ENCODE measurements at places on chromosomes 4 and X.
A peak's percentile ranks its signal among the peaks of the same experiment; 100 is the strongest.

DNA sequence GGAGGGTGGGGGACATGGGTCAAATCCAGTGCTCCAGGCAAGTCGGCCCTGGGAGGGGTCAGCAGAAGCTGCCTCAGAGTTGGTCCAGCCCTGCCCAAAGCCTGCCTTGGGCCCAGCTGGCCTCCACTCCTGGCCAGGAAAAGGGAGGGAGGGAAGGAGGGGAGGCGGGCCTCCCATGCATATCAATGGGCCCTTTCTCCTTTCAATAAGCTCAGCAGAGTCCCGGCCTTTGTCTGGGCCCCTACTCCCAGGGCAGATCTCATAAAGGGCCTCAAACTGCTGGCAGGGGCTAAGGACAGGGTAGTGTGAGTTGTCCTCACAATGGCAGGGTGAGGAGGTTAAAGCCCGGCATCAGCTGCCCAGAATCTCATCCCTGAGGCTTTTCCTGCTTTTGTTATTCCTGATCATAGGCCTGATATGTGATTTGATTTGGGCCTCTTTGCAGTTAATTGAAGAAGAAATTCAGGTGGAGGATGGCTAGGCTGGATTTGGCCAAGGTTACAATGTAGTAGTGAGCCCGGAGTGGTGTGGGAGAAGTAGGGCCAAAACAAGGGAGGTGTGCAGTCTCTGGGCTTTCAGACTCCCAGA, 121.1 kb upstream of the ATP6AP2 start:
- DNase-seq: no peak

GRCh38 chrX:43269201-43269600, 386.9 kb upstream of the MAOA start:
- DNase-seq: no peak

GRCh38 chr4:48375651-48376304, 34.4 kb downstream of the SLAIN2 start:
- no peak for DNase-seq

- no peak for DNase-seq
These were observed 78.1 kb upstream of the BOD1L1 start for GRCh38 chr4:13705521-13706041.

- DNase-seq: no peak
These were observed 126.5 kb downstream of the REELD1 start for GRCh38 chr4:146340798-146341197.

GRCh38 chrX:119734897-119735339, 23.5 kb upstream of the SOWAHD start:
- DNase-seq: no peak

DNA sequence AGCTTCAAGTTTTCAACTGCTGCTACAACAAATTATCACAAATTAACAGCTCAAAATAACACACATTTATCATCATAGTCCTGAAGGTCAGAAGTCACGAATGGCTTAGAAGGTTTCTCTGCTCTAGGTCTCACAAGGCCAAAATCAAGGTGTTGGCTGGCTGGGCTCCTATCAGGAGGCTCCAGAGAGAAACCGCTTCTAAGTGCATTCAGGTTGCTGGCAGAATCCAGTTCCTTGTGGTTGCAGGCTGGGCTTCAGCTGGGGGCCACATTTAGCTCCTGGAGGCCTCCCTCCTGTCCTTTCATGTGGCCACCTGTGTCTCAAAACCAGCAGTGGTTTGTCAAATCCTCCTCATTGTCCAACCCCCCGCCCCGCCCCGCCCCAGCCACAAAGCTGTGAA, 15.4 kb downstream of the MRFAP1 start:
- DNase-seq: no peak

DNA sequence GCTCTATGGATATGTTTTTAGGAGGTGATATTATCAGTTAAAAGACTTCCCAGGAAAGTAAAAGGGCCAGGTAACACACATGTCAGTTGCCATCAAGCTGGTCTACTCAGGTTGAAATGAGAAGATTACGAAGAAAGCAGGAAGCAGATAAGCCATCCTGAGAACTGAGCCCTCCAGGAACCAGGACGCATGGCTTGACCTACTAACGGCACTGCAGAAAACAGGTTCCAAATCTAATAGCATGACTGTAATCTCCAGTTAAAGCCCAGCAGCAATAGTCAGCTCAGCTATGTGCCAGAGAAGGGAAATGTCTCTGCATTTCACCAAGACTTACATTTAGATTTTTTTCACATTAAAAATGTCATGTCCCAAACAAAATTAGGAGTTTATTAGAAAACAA, 77.9 kb downstream of the APBB2 start:
- no peak for DNase-seq

DNA sequence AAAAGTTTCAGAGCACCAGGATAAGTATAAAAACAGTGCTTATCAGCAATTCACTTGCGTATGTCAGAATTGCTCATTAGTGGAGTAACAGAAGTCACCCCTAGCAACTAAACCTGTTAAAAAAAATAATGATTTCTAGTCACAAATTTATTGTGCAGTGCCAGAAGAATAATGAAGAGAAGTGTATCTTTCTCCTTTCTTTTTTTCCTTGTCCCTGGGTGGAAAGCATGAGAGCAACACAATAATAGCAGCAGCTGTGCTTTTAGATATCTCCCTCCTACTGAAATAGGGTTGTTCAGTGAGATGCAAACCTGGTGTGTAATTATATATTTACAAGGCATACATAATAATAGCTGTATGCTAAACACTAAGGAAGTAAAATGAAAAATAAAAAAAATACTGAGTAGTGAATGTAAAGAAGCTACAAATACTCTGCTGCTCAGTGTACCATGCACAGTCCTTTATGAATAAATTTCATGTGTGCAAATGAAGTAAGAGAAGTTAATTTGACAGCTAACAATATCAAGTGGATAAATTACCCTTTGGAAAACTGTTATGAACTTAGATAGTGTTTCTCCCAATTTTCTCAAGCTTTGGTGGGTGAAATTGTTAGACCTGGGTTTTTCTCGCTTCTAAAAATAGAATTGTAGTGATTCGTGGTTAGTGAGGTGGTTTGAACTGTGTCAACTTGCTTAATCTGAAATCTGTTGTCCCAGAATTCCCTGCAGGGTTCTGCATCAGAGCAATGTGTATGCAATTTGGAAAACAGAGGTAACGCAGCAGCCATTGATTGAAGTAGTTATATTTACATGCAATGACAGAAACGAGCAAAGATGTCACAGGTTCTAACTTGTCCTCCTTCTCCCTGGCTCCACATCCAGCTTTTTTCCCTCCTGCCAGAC, 125.7 kb upstream of the NDST3 start:
- no peak for DNase-seq

DNA sequence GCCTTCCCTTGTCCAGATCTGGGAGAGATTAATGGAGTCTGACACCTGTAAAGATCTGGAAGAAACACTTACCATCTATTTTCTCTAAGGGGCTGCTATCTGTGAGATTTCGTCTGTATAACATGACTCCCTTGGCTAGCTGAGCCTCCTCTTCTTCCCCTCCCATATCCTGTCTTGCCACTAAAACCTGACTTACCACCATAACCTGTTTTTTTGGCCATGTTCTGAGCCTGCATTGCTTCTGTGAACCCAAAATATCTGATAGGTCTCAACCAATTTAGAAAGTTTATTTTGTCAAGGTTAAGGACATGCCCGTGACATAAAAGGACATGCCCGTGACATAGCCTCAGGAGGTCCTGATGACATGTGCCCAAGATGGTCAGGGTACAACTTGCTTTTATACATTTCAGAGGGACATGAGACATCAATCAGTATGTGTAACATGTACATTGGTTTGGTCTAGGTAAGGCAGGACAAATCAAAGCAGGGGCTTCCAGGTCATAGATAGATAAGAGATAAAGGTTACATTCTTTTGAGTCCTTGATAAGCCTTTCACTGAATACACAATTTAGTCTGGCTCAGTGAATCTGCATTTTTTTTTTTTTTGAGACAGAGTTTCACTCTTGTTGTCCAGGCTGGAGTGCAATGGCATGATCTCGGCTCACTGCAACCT, 11.4 kb downstream of the MGST2 start:
- no peak for DNase-seq

- no peak for DNase-seq
These were observed 43.5 kb downstream of the SRPX2 start for GRCh38 chrX:100687546-100687945.

- DNase-seq: no peak
These were observed 2.8 kb upstream of the CTSO start for GRCh38 chr4:155956461-155956860.

DNA sequence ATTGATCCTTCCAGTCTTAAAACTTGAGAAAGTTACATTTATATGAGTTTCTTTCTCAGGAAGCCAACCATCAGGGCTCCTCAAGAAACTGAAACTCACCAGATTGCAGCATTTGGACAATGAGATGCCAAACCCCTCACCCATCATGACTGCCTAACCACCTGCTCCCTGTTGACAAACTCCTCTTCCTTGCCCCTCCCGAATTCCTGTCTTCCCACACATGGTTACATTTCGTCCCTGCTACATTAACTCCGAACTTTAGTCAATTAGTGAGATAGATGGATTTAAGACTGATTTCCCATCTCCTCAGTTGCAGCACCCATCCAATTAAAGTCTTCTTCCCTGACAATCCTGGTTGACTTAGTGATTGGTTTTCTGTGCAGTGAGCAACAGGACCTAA, 118.7 kb downstream of the ZNF330 start:
- no peak for DNase-seq

GRCh38 chr4:102430461-102430910, 70.7 kb upstream of the NFKB1 start:
- no peak for DNase-seq

DNA sequence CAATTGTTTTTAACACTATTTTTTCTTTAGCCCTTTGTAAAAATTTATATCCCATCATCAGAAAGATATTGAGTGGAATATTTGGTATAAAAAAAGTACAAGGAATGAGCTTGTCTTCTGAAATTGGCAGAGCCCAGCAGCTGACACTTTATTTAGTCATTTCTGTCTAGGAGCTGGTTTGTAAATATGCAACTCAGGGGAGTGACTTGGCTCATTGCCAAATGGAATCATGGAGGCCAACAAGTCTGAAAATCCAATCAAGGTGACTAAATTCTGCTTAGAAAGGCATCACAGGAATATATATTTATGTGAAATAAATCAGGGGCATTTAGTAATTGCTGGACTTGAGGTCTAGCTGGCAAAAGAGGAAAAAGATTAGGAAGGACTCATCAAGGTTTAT, 74.4 kb downstream of the OTC start:
- no peak for DNase-seq

DNA sequence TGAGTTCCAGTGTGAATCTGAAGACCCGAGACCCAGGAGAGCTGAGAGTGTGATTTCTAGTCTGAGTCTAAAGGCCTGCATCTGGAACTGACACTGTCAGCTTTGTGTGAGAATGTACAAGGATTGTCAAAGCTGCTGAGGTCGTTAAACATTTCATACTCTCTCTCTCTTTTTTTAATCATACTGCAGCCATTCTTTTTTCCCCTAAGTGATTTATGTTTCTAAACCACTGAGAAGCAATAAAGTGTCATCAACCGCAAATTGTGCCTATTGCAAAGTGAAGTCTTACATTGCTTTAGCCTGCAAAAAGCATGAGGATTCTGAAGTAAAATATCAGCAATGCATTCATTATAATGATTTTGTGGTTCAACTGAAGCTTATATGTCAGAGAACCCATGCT, 106.0 kb downstream of the ASMT start:
- no peak for DNase-seq

DNA sequence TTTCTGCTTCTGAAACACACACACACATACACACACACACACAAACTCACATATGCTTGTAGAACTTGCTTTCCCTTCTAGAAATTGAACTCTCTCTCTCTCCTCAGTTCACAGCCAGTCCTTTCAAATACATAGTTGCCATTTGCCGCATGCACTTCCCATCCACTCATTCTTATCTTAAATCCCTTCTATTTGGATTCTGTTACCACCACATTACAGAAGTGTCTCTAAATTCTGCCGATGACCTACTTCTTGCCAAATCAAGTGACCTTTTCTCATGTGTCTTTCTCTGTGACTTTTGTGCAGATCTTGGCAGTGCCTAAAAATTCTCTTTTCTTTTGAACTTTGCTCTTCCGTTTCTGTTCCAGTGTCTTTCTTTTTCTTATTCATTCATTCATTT, 7.5 kb upstream of the MYOZ2 start:
- no peak for DNase-seq

DNA sequence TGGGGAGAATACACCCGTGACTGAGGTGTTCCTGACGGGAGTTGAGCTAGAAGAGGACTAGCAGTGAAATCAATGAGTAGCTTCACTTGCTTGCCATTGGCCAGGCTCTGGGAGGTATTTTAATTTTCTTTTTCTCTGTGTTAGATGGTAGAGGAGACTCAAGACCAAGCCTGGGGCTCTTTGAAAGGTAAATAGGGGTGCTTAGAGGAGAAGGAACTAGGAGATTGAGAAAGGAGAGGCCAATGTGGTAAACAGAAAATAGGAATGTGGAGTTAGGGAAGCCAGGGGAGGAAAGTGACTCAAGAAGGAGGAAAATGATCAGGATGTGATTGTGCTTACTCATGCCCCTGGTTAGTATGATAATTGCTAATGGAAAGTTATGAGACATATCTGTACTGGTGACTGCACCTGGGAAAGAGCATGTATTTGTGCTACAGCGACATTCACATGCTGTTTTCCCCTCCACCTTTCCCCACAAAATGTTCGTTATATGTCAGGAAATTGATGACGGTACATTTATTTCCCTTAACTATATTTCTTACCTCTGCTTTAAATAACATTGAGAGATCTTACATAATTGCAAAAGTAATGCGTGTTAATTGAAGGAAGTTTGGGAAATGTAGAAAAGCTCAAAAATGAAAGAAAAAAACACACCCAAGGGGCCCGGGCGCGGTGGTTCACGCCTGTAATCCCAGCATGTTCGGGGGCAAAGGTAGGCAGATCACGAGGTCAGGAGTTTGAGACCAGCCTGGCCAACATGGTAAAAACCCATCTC, 16.9 kb upstream of the LRBA start:
- no peak for DNase-seq

DNA sequence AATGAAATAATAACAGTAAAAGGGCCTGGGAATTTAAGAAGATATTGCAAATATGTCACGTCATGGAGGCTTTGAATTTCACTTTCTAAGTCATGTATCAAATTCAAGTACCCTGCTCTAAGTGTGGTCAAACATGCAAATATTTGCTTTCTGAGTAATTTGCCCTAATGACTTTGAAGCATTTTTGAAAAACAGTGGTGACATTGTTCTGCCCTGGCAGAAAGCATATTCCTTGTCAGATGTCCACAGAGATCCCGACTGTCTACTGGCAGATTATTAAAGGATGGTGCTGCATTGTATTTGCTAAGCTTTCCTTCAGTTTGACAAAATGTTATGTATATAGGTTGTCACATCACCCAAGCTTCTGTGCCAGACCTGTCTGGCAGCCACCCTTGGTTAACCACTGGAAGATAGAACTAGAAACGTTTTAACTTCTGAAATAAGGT, 92.5 kb downstream of the ANK2 start:
- no peak for DNase-seq

DNA sequence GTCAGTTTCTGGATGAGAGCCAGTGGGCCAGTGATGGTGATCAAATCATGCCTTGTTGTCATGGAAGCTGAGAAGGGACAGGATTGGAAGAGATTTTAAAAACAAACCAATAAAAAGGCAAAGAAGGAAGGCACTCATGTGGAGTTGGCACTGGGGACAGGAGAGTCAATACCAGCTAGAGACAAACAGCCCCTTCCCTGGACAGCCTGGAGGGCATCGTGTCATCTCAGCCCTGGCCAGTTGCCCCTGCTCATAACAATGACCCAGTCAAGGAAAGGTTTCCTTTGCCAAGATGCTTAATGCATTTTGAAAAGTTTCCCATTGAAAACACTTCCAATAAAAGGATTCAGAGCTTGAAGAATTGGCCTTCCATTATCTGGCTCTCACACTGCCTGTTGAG, 55.5 kb downstream of the SCML1 start:
- no peak for DNase-seq

- peak; percentile 52 for DNase-seq
These were observed 155.2 kb upstream of the GALNT7 start for GRCh38 chr4:173013232-173013930.
